HAP-1 (cell line): ENCODE measurements at places on chromosomes 1 and 21.
A peak's percentile ranks its signal among the peaks of the same experiment; 100 is the strongest.

- no peak for DNase-seq
Observed at GRCh38 chr21:39132248-39132647, 51.0 kb downstream of the PSMG1 start.

DNA sequence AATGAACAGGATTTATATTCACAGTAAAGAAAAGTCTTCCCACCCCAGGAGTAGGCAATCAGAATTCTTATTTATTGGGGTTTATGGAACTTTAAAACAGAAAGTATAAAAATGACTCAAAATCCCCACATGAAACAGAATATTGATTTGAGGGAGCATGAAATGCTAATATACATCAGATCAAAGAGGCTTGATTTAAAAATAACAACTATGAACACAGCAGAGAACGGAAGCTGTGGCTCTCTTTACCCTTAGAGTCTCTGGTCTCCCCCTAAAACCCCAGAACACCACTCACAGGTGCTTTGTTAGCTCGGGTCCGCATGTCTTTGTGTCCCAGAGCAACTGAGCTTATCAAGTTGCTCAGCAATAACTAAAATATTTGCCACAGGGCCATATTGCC, 31.2 kb upstream of the FASLG start:
- DNase-seq = no peak

DNA sequence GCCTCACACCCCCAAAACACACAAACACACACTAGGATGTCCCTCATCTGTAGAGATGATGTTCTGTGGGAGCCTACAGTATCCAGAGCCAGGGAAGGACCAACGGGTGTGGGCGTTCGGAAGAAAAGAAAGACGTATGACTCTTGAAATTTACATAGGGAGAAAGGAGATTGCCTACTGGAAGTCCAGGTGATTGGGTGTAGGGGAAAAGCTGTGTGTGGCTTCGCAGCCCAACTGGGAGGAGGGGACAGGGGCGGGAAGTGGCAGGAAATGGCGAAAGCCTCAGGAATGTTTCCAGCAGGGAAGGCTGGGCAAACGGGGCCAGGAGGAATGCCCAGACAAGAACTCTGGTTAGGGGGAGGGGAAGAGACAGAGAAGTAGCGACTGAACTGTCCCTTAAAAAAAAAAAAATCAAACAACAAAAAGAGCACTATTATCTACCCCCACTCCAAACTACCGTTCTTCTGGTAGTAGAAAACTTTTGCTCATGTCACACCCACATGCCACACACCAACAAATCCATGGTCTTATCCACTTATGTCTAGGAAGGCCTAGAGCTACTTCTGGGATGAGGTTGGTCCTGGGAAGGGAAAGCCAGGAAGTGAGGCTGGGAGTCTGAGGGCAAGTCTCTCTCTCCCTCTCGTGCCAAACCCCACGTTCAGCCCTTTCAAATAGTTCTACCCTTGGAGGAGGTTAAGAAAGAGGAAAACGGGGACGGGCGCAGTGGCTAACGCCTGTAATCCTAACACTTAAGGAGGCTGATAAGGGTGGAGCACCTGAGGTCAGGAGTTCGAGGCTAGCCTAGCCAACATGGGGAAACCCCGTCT, 1.8 kb upstream of the CKS1B start:
- DNase-seq = peak; percentile 78

DNA sequence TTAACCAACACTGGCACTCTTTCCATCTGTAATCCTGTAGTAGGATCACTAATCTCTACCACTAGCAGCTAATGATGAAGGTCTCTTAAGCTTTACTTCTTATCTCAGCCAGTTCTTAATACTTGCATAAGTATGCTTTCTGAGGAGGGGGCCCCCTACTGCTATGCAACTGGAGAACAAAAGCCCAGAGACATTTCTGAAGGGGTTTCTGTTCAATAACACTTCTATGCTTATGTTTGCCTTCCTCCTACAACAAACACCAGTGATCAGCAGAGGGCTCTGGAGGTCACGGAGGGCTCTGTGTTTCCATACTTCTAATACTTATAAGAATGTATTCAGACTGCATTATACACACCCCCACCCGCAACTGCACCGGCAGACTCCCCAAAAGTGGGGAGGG, 215.8 kb downstream of the BARHL2 start:
- peak; percentile 33 for DNase-seq

- no peak for DNase-seq
Observed at GRCh38 chr1:105678334-105678733, 1378.1 kb upstream of the PRMT6 start.

- DNase-seq = no peak
Observed at GRCh38 chr1:22141554-22142314, 1.2 kb downstream of the WNT4 start.

DNA sequence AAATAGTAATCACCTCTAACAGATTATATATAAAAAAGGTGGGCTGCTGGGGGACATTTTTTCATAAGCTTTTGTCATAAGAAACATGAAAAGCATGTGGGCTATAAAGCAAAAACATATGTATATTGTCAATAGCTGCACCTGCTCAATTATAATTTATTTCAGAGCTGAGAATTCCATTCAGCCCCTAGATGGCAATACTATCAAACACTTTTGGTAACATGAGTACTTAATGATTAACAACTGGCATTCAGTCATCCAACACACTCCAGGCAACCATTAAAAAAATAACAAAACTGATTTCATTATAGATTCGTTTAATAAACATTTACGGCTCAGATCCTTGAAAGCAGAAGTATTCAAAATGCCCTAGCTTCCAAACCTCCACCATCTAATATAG, 115.1 kb downstream of the KCTD3 start:
- DNase-seq = no peak
